ENCODE measurements at places on chromosomes 6 and 20. TPM values are rescaled to one million over a fixed set of nuclear protein-coding genes. Genes with fewer than 3 reads are reported as not detected.

ZMYND8 gene
- 42.9 TPM for total RNA-seq

BAK1 gene
- 51.9 TPM for total RNA-seq

DNA sequence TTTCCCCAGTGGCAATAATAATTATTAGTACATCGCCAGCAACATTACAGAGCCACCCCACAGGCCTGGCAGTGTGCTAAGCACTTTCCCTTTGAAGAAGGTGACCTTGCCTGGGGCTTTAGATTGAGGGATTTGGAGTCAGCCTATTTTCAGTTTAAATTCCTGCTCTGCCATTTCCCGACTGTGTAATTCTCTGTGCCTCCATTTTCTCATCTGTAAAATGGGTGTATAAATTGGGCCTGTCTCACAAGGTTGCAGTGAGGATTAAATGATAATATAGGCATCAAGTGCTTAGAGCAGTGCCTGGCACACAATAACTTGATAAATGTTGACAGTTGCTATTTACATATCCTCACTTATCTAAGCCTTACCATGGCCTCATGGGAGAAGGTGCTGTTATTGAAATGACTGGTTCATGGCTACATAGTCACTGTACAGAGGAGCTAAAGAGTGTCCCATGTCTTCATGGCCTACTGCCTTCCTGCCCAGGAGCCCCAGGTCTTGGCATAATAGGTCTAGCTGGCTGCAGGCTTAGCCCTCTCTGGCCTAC, 5.1 kb upstream of the SCRT2 start:
- H3K4me3 ChIP-seq, result no peak overlapping the region
- no peaks in the 10 kb centered on the region for H3K36me3 ChIP-seq
- no peak for DNase-seq
- peaks cover 5% of the 10 kb centered on the region for H3K4me1 ChIP-seq
- no peak overlapping the region for H3K27ac ChIP-seq

- no peak overlapping the region for H3K27ac ChIP-seq
- H3K4me3 ChIP-seq, result no peak overlapping the region
- no peaks in the 10 kb centered on the region for H3K4me1 ChIP-seq
- no peak for DNase-seq
Measured at GRCh38 chr20:48886811-48887210, 34.7 kb upstream of the ARFGEF2 start.
